MG63 (cell line): ENCODE measurements at places on chromosomes 11 and 22.

DNA sequence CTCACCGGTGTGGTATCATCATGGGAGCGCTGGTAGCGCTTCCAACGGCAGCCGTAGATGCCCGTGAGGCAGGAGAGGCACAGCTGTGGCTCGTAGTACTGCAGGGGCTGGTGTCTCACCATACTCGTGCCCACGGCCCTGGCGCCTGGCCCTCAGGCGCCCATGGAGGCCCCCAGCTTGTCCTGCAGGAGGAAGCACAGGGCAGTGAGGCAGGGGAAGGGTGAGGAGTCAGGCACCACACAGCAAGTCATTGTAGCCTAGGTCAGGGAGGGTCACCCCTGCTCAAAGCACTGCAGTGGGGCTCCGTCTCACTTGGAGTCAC, 44.6 kb upstream of the KLHL35 start:
- DNase-seq: no peak

DNA sequence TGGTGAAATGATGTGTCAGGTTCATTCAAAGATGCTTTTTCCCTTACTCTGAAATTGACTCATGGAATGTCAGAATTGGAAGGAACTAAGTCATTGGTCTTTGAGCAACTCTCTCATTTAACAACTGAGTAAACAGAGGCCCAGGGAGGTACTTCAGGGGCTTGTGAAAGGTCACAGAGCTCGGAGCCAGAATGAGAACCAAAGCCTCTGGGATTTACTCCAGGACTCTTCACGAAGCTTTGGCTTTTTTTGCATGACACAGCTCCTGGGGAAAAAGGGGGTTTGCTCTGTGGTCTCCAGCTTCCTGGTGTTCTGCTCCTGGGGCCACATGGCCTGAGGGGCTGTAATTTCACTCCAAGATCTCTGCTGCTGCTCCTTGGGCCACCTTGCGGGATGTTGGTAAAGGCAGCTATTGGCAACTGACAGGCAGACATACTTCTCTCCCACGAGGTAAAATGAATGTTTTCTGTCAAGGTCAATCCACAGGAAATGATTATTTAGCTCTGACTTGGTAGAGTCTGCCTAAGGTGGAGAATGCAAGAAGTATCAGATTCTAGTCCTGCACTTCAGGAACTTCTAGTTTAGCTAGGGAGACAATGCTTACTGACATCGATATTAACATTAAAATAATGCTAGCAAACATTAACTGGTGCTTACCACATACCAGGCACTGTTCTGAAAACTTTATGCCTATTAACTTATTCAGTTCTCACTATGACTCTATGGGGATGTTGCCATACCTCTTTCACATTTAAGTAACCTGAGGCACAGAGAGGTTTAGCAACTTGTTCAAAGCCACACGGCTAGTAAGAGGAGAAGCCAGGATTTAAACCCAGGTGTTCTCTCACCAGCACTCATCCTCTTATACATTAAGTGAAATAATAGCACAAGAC, 16.1 kb downstream of the PKNOX2 start:
- DNase-seq: peak; percentile 37

DNA sequence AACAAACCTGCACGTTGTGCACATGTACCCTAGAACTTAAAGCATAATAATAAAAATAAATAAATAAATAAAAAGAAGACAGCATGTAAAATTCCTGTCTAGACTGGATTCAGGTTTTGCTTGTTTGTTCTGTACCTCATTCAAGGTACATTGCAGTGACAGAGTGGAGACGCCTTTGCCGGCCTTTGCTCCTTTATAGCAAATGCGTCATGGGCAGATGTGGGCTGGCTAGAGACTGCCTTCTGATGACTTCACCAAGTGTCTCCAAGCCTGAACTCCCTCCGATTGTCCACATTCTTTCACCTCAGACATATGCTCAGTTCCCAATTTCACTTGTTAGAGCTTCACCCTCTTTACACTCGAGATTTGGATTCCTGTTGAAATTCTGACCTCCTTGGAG, 147.8 kb upstream of the ARHGAP20 start:
- no peak for DNase-seq

DNA sequence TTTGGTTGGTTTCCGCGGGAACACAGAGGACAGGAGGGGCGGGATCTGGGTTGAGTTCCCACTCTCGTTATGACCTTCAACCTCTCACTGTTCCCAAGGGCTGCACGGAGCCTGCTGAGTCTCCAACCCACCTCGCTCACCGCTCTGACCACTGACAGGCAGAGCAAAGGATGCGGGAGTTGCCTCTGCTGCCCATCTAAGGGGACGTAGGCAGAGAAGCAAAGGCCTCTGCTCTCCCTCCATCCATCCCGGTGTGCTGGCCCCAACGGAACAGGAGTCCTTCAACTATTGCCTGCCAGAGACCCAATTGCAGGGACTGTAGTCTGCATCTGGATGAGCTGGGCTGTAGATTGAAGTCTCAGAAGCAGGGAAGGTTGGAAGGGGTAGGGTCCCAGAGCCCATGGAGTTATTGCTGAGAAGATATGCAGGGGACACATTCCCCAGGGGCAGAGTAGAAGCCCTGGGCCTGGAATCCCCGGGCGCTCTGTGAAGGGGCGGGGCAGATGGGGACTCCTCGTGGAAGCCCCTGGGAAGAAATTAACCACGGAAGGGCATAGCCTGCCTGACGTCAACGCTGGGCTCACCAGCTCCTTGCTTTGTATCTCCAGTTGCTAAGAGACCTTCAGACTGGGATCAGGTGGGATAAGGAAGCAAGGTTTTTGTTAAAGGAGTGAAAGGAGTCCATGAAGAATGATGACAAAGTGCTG, 12.7 kb upstream of the FXYD2 start:
- no peak for DNase-seq

- no peak for DNase-seq
Measured at GRCh38 chr22:49593509-49593908, 234.2 kb downstream of the BRD1 start.

DNA sequence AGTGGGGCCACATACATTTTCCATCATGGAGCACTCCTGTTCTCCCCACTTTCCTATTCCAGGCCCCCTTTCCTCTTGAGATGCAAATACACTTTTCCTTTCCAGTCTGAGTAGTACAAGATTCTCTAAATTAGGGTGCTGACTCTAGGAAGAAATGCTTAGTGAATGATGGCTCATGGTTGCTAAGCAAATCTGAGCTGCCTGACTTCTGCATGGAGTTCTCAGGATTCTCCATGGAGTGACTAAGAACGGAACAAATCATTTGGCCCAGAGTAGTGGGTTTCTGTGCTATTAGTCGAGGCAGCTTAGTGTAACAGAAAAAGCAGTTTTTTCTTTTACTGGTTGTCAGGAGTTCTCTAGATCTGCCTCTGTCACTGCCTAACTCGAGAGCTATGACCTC, 65.4 kb upstream of the NTM start:
- no peak for DNase-seq

GRCh38 chr11:90855531-90855930, 632.7 kb upstream of the CHORDC1 start:
- DNase-seq: no peak

DNA sequence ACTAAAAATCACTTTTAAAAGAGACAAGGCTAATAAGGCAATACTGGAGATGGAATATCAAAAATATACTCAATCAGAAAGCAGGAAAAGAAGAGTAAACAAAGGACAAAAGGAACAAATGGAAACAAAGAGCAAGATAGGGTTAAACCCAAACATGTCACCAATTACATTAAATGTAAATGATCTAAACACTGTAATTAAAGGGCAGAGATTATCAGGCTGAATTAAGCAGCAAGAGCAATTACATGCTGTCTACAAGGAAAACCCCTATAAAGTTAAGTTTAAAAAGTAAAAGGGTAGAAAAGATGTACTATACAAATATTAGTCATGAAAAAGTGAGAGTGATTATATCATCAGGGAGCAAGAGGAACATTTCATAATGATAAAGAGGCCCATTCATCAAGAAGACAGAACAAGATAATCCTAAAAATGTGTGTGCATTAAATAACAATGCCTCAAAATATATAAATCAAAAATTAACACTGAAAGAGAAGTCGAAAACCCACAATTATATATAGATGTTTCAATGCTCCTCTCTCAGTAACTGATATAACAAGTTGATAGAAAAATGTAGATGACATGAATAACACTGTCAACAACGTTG, 56.8 kb downstream of the ALX4 start:
- no peak for DNase-seq

DNA sequence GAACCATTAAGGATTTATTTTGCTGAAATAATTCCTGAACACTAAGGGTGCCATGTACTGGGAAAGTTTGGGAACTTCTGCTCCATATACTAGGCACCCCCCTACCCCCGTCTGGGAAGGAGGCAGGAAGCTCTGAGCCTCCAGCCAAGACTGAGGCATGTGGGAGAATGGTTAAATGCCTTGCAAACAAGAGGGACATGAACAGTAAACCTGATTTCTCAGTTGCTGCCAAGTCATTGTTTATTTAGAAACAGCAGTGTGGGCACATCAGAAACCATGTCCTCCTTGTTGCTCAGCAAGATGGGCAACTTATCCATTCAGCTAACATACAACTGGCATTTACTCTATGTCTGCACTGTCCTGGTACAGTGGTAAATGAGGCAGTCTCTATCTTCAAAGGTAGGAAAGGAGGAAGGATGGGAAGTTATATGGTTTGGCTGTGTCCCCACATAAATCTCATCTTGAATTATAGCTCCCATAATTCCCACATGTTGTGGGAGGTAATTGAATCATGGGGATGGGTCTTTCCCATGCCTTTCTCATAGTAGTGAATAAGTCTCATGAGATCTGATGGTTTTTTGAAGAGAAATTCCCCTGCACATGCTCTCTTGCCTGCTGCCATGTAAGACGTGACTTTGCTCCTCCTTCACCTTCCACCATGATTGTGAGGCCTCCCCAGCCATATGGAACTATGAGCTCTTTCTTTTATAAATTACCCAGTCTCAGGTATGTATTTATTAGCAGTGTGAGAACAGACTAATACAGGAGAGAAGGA, 459.1 kb downstream of the MIAT start:
- peak; percentile 79 for DNase-seq

DNA sequence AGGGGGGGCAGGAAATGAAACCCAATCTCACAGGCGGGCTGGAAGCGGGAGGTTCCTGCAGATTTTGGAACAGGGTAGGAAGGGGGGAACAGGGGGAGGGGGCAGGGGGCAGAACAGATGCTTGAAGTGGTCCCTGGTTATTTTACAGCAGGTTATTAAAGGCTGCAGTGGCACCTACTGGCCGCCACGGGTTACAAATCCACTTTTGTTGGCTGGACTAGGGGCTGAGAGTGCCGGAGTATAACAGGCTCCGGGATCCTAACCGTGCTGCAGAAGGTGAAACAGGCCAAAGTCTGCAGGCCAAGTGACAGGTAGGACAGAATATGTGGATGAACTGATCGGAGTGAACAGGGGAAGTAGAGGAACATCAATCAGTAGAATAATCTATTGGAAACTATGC, 2.5 kb downstream of the ROBO3 start:
- peak; percentile 37 for DNase-seq

DNA sequence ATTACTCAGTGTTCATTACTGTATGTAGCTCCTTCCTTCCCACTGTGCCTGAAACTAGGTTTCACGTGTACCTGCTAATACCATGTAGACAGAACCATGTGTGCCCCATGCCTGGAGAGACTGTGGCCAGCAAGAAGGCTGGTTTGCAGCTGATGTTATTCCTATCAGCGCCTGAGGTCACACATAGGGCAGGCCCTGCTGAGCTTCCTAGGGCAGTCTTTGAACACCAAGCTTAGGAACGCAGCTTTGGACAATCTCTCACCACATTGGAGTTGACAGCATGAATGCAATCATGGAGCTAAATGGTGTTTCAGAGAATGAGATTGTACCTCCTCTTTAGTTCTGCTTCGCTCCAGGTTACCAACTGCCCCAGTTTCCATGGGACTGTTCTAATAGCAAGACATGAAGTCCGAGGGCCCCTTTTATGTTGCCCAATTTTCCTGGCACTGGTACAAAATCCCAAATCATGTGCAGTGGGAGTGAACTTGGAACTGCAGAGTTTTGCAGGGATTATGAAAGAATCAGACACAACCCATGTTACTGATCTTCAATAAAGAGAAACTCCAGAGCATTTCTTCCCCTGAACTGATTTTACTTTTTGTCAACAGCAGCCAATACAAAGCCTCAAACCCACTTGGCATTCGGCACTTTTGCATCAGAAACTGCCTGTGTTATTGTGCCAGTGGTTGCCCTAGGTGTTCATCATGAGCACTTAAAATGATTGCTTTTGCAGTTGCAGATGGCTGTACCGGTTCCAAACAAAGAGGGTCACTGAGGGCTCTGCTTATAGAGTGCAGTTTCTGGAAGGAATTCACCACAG, 154.2 kb upstream of the TTC12 start:
- DNase-seq: no peak

GRCh38 chr11:35618497-35619115, 346 bp downstream of the FJX1 start:
- DNase-seq: no peak

GRCh38 chr11:83835423-83835822, 549.3 kb upstream of the CCDC90B start:
- DNase-seq: no peak

GRCh38 chr11:93845181-93846092, 5.0 kb downstream of the VSTM5 start:
- DNase-seq: no peak

- DNase-seq: no peak
Measured at GRCh38 chr11:57414612-57415212, 12.2 kb downstream of the SLC43A3 start.

- peak; percentile 19 for DNase-seq
Measured at GRCh38 chr11:46918083-46918787, at the start of gene LRP4. Gene LRP4, minus strand, starts transcription at chr11:46918550. Its CDS starts 171 bp downstream, at chr11:46918379.

DNA sequence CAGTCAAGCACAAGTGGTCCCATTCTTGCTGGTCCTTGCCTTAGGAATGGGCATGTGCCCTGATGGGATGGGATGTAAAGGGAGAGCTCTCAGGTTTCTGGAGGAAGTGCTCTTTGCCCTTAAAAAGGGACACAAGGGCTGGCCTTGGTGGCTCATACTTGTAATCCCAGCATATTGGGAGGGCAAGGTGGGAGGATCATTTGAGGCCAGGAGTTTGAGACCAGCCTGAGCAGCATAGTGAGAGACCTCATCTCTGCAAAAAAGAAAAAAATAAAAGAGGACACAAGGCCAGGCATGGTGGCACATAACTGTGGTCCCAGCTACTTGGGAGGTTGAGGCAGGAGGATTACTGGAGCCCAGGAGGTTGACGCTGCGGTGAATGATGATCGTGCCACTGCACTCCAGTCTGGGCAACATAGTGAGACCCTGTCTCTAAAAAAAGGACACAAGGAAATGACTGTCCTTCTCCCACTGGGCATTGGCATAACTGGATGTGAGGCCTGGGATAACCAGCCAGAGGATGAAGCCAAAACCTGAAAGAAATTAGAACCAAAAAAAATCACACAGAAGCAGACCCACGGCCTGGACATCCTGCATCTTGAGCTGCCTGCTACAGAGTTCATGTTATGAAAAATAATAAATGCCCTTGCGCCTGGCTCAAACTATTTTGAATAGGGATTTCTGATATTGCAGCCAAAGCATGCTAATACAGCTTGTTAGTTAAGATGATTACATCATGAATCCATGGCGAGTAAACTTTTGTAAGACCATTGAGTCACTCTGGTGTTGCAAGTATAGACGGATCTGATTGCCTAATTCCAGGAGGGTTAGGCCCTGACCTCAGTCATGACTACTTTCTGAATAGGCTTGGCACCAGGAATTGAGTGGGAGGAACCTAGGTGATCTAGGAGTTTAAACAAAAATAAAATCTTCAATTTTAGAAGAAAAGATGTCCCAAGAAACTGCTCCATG, 12.9 kb upstream of the CRKL start:
- peak; percentile 80 for DNase-seq

- no peak for DNase-seq
Measured at GRCh38 chr11:117808784-117809183, 11.8 kb upstream of the DSCAML1 start.

- peak; percentile 68 for DNase-seq
Measured at GRCh38 chr11:61616434-61616833, 35.6 kb upstream of the SYT7 start.
